ENCODE measurements at places on chromosomes 6 and 20.

DNA sequence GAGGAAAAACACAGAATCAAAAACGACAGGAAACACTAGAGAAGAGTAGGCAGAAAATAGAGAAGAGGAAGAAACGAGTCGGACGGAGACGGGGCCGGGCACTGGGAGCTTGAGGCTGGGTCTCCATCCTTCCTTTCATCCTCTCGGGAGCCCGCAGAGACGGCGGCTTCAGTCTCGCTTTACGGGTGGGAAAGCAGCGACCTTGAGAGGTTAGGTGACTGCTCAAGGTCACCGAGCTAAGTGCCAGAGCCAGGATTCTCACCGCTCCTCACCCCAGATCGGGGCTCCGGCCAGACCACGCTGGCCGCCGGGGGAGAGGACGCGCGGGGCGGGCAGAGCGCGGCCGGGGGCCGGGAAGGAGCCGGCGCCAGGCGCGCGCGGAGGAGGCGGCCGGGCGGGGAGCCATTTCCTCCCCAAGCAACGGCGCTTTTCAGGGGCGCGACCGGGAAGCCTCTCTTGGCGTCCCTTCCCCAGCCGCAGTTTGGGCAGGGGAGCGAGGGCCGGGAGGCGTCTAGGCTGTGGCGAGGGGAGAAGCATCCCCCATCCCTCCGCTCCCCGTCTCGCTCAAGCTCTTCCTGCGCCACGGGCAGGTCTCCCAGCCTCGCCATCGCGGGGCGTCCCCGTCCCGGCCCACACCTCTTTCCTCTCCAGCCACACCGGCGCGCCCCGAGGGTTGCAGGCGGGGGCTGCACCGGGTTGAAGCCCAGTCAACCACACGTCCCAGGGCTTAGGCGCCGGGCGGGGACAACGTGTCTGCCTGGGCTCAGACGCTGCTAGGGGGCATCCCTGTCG, 24.1 kb upstream of the MAP3K7 start:
- DNase-seq = peak; percentile 30

DNA sequence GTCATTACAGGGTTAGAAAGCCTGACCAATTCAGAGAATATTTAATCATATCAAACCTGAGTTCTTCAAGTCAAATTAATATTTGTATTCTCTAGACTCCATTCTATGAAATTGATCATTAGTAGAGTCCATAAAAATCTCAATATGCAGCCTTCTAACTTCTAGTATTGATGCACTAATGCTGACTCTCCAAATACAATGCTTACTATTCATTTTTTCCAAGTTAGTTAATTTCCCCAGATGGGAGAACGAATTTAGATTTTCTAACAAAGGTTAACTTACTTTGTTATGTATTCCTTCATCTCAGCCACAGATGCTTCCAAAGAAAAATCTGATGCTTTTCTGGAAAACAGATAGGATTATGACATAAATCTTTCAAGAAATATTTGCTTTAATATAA, 12.4 kb upstream of the NDRG3 start:
- no peak for DNase-seq

DNA sequence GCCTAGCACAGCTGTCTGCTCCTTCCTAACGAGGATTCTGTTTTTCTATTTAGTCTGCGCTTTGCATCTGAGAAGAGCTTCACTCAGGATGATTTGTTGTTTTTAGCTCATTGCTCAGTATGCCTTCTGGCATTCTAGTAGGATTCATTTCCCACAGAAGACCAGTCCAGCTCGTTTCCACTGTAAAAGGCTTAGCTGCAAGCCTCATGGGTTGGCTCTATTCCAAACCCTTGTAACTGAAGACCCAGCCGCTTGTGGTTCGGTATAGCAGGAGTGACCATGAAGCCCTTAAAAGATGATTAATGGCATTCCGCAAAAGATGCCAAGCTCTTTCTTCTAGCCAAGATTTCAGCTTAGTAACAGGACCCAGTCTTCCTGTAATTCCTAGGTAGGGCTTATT, 7.2 kb downstream of the ADGRF1 start:
- DNase-seq = no peak

DNA sequence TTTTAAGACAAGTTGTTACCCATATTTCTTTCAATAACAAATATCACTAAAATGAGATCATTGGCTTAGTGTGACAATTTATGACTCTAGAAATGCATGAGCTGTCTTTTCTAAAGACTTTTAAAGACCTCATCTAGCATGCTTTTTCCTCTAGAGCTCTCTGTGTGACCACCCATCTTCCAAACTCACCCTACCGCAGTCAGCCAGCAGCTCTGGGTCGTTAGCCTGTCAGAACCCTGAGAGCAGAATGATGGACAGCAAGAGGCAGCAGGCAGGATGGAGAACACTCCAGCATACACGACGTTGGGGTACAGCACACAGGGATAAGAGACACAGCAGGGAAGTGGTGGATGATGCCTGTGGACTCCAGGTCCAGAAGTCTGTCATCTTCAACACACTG, 45.1 kb upstream of the TBX18 start:
- no peak for DNase-seq

DNA sequence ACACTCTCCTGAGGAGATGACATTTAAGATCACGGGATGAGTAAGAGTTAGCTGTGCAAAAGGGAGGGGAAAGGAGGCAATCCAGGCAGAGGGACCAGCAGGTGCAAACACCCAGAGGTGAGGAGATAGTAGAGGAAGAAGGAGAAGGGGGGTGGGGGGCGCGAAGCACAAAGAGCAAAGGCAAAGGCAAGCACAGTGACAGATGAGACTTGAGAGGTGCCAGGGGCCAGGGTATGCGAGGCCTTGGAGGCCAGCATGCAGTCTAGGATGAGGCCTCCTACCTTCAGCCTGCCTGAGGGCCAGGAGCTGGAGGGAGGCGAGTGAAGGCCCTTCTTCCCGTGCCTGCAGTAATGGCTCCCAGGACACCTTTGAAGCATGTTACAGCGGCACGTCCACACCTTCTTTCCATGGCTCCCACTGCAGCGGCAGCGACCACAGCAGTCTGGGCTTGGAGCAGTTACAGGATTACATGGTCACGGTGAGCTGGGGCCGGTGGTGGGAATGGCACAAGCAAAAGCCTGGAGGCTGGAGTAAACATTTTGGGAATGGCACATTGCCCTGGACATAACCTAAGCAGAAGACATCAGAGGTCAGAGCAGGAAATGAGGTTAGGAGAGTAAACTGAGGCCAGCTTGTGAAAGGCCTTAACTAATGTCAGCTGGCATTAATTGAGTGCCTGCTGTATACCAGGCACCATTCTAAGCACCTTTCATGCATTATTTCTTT, 18.6 kb downstream of the CCM2L start:
- DNase-seq = no peak

DNA sequence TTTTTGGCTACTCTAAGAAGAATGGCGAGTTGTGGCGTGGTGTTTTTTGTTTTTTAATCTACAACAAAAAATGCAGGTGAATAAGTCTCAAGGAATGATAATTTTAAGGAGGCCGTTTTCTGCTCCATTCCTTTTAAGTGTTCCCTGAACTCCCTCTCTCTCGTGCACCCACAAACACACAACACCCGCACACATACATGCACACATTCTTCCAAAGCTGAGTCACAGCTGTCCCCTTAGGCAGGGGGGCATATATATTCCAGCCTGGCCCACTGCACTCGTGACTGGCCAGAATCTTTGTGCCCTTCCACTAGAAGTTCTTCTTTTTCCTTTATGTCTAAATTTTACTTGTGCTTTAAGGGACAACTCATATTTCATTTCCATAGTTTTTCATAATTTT, 405.7 kb downstream of the LMBRD1 start:
- DNase-seq = no peak

DNA sequence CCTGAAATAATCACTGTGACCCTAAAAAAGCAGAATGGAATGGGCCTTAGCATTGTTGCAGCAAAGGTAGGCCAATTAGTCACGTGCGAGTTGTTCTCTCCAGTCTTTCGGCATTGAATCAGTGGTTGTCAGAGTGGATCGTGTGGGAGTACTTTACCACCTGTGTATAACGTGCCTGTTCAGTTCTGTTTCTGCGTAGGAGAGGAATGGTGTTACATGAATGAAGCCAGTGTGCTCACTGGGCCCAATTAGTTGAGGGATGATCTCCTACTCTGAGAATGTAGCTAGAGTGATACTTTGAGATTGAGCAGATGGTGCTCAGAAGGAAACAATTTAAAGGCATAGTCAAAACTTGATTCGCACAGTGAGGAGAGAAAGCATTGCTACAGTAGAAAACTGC, 72.4 kb upstream of the KIF25 start:
- DNase-seq = no peak

GRCh38 chr20:35702824-35703695, 3.9 kb downstream of the ROMO1 start:
- DNase-seq = no peak

DNA sequence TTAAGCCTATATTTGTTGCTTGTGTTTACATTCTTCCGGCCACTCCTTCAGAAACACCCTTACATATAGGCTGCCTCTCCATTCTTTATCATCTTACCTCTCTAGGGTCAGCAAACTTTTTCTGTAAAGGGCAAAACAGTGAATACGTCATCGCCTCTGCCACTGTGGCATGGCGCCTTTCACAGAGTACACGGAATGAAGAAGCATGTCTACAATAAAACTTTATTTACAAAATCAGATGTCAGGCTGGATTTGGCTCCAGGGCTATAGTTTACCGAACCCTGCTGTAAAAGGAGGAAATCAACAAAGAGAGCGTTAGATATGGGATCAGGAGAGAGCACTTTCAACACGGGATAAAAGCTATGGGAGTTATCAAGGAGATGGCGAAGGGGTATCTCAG, 9.3 kb upstream of the NCR2 start:
- no peak for DNase-seq

DNA sequence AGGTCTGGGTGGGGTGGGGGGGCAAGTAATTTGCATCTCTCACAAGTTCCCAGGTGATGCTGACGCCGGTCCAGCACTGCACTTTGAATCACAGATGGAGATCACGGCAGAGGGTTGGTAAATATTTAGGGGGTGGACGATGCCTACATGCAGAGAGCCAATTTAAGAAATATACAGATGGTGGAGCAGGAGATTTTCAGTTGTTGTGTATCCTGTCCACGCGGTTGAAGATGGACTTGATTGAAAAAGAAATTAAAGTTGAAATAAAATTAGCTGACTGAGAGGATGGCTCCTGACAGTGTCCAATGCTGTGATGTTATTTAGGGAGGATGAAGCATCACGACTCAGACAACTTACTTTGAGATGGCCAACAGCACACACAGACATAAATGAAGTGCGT, 74.6 kb downstream of the PHACTR3 start:
- no peak for DNase-seq

DNA sequence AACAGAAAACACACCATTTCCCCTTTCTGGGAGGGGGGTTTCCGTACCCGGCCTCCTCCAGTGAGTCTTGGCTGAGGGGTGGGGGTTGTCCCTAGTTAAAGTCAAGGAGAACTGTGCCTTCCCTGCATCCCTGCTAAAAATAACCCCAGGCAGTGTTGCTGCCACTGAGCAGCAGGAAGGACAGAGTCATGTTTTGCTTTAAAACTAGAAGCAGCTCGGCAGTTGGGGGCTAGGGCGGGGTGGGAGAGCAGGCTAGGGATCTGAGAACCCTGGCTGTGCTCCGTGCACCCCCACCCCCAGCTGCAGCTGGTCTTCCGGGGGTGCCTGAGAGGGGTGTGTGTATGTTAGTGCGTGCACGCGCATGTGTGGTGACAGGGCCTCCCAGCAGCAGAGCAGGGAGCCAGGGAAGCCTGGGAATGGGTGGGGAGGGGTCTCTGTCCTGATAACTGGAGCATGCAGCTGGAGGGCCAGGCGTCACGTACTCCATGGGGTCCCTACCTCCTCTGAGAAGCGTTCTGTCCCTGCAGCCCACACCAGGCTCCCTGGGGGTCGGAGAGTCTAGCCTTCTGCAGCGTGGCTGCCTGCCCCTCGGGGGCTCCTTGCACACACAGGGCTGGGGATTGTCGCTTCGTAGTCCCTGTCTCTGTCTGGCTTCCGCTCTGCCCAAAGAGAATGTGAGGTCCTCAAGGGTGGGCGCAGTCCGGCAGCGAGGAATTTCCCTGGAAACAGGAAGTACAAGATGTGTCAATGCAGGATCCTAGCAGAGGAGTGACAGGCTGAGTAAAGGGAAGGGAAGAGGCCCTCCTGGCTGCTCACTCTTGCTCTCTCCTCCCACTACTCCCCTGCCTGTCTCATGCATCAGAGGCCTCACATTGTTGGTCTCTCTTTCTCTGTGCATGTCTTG, 16.8 kb upstream of the ARMC12 start:
- no peak for DNase-seq

DNA sequence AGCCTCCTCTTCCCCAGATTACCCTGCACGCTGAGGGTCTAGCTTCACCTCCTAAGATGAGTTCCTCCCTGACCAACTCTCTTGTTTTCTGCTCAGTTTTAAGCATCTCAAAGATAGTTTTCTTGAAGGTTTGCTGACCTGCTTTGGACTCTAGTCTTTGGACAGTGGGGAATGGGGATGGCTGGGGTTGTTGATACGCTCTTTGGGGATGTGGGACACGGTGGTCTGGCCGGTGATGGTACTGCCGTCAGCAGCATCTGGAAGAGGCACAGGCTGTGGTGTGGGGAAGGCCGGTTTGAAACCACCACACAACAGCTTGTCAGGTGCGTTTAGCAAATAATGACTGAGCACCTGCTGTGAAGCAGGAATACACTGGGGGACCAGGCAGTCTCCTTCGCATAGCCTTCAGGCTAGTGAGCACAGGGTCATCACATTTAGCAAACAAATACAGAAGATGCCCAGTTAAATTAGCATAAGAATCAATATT, 94.1 kb downstream of the TMEM242 start:
- DNase-seq = no peak

DNA sequence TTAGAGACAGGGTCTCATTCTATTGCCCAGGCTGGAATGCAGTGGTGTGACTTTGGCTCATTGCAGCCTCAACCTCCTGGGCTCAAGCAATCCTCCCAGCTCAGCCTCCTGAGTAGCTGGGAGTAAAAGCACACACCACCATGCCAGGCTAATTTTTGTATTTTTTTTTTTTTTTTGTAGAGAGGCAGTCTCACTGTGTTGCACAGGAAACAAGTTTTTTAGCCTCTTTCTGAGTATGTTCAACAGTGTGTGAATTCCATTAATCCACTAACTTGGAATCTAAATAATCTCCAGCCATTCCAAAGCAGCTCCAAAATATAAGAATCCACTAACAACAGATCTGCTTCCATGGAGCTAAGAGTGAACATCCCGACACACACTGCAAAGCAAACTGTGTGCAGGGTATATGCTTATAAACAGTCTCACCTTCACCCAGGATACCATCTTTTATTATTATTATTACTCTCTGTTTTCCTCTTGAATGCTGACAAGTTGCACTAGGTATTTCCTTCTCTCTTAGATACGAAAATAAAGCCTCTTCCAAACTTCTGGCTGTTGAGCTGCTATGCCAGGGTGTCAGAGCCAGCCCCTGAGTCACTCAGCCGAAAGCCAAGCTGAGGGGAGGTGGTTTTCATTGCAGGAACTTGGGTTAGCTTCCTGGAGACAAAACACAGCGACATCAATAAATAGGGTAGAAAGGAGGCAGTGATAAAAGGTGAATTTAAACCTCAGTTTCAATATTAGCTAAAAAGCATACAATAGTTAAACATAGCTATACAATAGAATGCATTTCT, 264.9 kb downstream of the HIVEP2 start:
- DNase-seq = peak; percentile 42

DNA sequence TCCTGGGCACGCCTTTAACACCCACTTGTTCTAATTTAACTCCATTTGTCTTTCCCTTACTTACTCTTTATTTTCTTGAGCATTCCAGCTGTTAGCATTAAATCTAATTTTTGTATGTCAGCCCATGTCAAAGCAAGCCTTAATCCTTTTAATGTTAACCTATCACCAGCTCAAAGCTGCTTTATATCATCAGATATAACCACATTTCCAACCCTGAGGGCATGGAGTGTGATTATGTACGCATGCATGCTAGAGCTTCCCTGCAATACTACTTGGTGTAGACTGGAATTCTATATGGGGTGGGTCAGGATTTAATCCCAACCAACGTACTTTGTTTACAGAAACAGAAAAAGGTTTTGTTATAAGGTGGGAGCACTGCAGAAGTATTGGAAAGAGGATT, 139.4 kb upstream of the HMGN3 start:
- DNase-seq = no peak

Data from stimulated activated CD4-positive, alpha-beta T cell treated with anti-CD3 and anti-CD28 coated beads, Interleukin-4, amount 100 ng/mL, for 4 hours (primary cell).